ENCODE measurements at places on chromosomes 2 and 18.
A peak's percentile ranks its signal among the peaks of the same experiment; 100 is the strongest.

- DNase-seq: peak; percentile 16
Measured at GRCh38 chr2:42047488-42048298, at the start of gene PKDCC. Gene PKDCC (plus strand): TSS chr2:42048021. CDS start chr2:42048200, 179 bp downstream.

- no peak for DNase-seq
Measured at GRCh38 chr2:150402953-150403352, 84.5 kb downstream of the RND3 start.

DNA sequence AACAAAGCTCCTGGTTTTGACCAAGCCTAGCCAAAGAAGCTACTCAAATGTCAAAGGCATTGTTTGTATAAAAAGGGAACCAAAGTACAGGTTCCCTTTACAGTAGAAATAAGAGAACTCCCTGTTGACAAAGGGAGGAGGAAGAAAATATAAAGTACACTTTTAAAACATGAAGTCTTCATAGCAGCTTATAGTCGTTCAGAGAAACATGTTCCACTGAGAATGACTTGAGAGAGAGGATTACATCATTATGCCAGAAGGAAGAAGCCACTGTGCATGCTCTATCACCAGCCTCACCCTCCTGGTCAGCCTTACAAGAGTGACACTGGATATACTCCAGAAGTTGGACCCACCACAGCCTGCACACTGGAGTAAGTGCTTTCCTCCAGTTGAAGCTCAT lies 2.5 kb upstream of the DHRS9 start:
- no peak for DNase-seq

DNA sequence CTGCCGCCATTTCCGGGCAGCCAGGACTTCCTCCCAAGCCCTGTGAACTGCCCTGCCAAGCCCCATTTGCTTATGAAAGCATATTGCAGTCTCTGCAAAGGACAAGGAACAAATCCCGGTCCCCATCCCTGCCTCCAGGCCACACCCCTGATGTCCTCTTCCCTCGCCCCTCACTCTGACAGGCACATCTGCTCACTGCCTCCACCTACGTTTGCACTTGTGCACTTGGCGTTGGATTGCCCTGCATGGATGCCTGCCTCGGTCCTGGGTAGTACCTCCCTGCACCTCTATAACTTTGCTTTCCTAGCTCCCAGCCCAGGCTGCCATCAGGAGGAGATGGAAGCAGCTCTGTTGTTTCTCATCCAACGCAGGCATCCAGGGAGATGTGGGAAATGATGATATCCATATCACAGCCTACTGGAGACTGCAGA lies 19.6 kb upstream of the RPL31 start:
- DNase-seq: no peak

- DNase-seq: no peak
Measured at GRCh38 chr2:222844323-222844722, 16.5 kb upstream of the ACSL3 start.

DNA sequence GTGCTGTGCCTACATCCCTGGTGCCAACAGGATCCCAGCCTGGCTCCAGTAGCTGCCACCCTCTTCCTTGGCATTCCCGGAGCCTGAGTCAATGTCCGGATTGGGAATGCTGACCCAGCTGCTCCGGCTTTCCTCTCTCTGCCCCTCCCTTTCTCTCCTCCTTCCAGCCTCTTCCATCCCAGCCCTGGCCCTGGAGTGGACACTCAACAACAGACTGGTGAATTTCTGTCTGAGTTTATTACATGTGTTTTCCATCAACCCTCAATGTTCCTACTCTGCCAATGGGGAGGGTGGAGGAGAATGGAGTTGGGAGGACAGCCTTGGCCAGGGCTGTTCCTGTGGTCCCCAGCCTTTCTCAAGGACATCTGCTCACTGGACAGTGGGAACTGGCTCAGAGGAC lies 917 bp upstream of the PRKAG3 start:
- no peak for DNase-seq

DNA sequence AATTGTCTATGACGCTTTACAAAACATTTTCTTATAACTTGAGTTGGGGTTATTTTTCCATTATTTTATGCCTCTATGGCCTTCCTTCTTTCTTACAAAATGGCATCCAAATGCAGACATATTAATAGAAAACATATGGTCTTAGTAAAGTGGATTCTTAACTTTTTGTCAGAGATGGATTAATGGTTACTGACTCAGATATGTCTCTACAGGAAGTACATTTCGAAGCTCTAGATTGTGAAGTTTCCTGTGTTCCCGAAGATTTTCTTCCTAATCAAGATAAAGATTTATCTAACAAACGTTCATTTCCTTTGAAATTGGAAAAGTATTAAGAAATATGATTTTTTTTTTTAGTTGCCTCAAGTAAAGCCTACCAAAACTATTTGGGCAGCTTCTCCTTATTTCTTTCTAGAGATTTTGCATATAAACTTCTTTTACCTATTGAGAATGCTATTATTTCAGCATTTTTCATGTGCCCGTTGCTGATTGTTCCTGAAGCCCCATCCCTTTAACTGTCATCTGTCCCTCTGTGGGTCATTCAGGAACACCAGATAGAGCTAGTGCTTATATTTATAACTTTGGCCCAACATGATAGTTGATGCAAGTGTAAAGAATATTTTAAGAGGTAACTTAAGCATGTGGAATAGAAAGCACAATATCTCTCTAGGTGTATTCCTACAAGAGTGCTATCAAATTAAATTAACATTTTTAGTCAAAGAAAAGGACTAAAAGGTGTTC lies 498.0 kb downstream of the CCDC85A start:
- DNase-seq: no peak

DNA sequence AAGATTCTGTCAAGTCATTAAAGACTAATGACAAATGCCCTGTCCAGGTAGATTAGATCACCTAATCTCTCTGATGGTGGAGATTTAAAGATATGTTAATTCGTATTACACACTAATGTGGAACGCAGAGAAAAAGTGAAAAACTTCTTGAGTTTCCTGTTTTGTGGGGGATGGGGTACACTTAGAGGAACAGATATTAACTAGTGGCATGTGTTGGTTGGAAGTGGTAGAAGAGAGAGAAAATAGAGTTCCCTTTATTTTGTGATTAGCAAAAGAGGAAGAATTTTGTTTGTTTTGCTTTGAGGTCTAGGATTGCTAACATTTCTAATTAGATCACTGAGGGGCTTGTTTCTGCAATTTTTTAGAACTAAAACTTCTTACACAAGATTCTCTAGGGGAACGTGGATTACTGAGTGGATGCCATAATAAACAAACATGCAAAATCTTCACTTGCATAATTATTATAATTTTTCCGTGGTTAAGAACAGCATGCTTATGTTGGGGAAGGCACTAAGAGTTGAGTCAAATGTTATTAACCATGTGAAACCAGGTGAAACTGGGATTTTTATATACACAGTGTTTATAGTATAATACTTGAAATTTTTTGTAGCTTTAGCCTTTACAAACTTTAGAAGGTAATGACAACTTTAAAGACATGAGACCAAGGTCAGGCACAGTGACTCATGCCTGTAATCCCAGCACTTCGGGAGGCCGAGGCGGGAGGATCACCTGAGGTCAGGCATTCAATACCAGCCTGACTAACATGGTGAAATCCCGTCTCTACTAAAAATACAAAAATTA lies 97.4 kb upstream of the STK17B start:
- no peak for DNase-seq

- no peak for DNase-seq
Measured at GRCh38 chr2:122255924-122256323, 500.5 kb downstream of the TSN start.

GRCh38 chr2:174693344-174693743 lies 70.9 kb downstream of the CHRNA1 start:
- no peak for DNase-seq

- no peak for DNase-seq
Measured at GRCh38 chr18:6757931-6758330, 28.4 kb downstream of the ARHGAP28 start.
